Occipital lobe (tissue), 3 donors: ENCODE measurements at places on chromosomes 1 and 21.

- no peak for DNase-seq
Observed at GRCh38 chr1:103129255-103129654, 20.9 kb upstream of the COL11A1 start.

DNA sequence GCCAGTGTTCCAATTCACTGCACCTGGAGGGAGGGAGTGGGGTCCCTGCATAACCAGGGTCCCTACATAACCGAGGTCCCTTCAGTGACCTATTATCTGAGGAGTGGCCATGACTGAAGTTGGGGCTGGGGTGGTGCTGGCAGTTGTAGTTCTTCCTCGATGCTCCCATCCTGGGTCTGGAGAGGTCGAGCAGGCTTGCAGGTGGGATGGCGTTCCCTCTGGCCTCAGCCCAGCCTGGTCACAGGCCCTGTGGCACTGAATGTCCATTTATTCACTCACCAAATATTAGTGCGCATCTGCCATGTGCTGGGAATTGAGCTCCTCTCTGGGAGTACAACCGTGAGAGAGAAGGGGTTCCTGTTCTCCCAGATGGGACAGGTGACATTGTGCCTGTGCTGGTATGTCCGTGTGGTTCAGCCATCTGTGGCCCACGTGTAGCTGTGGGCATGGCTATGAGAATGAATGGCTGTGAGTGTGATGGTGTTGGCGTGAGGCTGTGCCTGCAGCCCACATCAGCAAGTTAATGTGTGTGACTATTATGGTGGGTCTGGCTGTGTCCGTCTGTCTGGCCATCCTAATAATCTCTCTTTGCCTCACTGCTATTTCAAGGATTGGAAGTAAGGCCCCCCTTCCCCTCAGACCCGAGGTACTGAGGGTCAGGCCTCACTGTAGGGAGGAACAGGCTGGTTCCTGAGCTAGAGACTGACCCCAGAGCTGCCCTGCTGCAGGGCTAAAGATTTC, 3.9 kb upstream of the SLC6A9 start:
- DNase-seq = no peak

- no peak for DNase-seq
Observed at GRCh38 chr1:95278173-95279006, 44.4 kb downstream of the RWDD3 start.

DNA sequence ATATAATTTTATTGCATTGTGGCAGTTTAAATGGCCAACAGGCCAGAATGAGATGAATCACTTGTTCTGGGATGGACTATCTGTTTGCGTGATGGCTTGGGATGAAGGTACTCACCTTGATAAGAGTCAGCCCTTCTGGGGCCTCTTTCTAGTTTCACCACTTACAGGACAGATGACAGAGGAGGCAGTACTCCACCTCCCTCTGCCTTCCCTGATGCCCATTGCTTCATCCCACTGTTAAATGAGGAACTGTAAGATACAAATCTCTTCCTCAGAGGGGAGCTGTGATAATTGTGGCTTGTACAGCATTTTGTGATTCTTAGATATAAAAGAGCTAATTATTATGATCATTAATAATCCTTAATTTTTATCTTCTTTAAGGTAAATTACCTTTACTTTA, 3.7 kb upstream of the TCHH start:
- DNase-seq = no peak

- DNase-seq = no peak
Observed at GRCh38 chr1:174789399-174789798, 210.3 kb upstream of the CACYBP start.
